ENCODE measurements at places on chromosomes 6 and 20.

- no peak for DNase-seq
These were observed 57.6 kb downstream of the YTHDF1 start for GRCh38 chr20:63158352-63158751.

DNA sequence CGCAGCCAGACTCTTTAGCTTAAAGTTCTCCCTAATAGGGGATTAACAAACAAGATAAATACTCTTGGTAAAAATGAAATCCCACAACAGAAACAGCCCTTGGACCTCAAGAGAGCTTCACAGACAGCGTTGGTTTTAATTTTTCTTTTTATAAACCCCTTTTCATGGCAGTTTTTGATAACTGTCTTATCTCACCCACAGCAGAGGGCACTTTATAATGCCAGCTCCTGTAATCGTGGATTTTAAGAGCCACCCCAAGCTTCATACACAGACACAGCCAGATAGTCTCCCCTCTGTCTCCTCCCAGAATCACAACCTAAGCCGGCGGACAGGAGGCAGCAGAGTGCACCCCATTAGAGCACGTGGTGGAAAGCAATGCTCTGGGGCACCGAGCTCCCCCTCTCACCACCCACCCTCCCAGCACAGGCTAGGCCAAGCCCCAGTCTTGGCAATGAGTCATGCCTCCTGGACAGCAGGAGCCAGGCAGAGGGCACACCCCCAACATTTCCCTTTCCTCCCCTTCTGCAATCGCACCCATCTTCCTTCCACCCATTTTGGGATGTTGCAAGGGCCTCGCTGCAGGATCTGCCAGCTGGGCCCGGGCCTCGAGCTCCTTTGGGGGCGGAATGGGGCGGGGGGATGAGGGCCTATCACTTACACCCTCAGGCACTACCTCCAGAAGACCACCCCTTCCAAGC is 2.4 kb downstream of the JAG1 start:
- DNase-seq, result peak; percentile 98

- no peak for DNase-seq
These were observed 47.9 kb upstream of the CLDN20 start for GRCh38 chr6:155215906-155216305.

DNA sequence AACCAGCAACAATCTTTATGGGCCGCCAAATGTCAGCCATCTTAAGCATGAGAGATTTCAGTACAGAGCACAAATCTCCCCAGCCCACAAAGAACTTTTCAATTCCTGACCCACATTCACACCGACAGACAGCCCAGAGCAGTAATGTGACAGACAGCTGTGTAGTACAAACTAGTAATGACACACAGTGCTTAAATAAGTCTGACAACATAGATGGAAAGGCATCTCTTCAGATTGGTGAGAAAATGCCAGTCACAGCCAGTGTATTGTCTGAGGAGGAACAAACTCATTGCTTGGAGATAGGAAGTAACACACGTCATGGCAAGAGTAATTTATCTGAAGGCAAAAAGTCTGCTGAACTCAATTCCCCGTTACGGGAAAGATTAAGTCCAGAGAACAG is 36.0 kb downstream of the KIZ start:
- no peak for DNase-seq

GRCh38 chr6:579339-579738 is 77.6 kb downstream of the HUS1B start:
- DNase-seq, result peak; percentile 34

DNA sequence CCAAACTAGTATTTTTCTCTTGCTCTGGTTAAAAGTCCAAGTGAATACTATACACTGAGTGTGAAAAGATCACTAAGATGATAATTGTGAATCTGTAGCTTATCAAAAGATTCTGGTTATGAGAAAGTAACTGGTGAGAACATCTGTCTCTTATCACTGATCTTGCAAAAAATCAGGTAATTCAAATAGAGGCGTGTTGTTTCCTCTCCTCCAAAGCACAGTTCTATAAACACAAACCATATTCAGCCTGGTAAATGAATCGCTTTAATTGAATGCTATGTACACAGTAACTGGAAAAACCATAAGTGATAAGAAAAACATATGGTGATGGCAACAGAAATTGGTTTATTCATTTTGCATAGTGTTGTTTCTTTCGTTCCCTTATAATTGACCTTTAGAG is 161.0 kb downstream of the RALGAPA2 start:
- DNase-seq, result no peak

DNA sequence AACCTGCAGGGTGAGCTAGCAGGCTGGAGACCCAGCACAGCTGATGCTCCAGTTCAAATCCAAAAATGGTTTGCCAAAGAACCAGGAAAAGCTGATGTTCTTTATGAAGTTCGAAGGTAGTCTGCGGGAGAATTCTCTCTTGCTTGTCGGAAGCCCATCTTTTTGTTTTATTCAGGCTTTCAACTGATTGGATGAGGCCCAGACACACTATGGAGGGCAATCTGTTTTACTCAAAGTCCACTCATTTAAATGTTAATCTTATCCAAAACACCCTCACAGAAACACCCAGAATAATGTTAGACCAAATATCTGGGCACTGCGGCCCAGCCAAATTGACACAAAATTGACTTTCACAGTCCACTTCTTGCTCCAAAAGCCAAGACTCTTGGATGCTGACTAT is 105.6 kb upstream of the PMEPA1 start:
- no peak for DNase-seq

- DNase-seq, result peak; percentile 98
These were observed 53.8 kb downstream of the PCNA start for GRCh38 chr20:5065879-5066383.

DNA sequence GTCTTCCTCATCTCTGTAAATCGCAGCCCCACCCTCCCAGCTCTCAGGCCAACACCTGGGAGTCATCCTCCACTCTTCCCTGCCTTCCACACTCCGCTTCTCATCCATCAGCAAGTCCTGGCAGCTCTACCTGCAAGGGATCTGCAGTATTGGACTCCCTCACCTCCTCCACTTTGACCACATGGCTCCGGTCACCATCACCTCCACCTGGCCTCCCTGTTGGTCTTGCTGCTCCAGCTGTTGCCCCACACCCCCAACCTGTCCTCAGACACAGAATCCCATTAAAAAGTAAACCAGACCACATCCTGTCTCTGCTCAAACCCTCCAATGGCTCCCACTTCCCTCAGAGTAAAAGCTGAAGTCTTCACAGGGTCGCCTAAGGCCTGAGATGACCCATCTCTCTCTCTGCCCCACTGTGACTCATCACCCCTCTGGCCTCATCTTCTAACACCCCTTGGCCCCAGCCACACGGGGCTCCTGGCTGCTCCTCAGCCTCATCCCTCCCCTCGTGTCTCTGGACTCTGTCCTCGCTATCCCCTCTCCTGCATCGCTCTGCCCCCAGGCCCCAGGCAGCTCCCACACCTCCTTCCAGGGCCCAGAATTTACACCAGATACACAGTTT is 185.1 kb upstream of the SULF2 start:
- DNase-seq, result no peak

All from fibroblast of gingiva (primary cell).